ENCODE measurements at places on chromosomes 7 and 10. TPM values are rescaled to one million over a fixed set of nuclear protein-coding genes. Genes with fewer than 3 reads are reported as not detected.

DNA sequence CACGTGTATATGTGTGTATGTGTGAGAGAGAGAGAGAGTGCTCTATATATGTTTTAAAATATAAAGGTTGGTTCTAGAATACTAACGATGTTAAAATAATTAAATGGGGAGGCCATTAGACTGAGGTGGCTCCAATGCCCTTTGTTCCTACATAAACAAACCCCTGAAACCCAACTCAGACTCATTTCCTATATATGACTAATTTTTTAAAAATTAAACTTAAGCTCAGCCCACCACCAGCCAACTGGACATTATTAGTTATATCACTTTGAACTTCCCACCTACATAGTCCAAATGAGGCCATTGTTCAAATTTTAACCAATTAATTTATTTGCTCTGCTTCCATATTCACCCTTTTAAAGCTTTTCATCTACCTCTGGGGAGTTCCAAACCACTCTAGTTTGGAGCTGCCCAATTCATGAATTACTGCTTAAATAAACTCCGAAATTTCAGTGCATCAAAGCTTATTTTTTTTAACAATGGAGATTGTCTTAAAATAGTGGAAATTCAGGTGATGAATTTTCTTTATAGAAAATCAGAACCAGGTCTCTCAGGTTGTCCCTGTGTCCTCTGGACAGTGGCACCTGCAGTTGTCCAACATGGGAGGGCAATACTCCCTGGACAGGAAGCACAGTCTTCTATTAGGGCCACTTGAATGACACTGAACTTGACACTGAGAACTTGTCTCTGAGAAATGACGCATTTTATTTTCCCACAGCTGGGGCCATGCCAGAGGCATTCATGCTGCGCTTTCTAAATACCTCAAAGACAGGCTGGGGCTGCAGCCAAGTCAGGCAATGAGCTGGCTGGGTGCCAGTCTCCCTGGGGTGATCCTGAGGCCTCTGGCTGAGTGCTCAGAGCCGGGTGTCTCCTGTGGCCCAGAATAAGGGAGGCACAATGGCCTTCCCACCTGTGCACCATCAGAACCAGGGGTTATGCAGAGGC is 109.5 kb upstream of the TMEM72 start:
- H3K4me3 ChIP-seq: no peak overlapping the region
- H3K36me3 ChIP-seq: no peaks in the 10 kb centered on the region
- H3K27me3 ChIP-seq: no peaks in the 10 kb centered on the region
- peaks cover 6% of the 10 kb centered on the region for H3K4me1 ChIP-seq

DNA sequence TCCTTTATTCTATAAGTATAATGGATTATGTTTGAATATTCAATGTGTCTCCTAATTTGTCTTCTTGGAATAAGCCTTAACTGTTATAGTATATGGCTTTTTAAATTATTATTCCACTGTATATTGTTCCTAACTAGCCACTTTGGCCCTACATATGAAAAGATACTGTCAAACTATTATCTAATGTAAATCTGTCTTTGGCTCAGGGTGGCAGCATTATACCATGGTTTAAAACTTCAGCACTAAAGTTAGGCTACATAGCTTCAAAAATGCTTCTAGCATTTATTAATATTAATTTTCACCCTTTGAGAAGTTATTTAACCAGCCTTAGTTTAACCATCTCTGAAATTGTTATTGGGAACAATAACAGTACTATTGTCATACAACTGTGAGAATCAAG is 543.1 kb upstream of the MBL2 start:
- H3K4me1 ChIP-seq: no peaks in the 10 kb centered on the region
- H3K27me3 ChIP-seq: no peaks in the 10 kb centered on the region
- H3K36me3 ChIP-seq: no peaks in the 10 kb centered on the region
- no peak overlapping the region for H3K27ac ChIP-seq
- DNase-seq: no peak

DNA sequence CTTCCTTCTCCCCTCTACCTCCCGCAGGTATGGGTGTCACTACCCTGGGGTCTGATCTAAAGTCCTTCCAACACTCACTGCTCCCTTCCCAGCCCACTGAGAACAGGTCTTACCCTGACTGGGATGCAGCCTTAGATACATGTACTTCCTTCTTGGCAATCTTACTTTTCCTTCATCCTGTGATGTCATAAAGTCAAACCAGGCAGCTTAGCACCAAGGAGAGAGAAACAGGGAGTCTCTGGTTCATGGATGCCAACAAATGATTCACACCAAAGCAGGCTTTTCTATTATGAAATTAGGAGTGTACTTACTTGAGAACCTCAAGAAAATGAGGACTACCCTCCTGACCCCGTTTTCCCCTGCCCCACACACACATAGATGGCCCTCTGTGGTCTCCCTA is 111.0 kb upstream of the KMT2E start:
- H3K4me1 ChIP-seq: no peaks in the 10 kb centered on the region
- H3K4me3 ChIP-seq: no peak overlapping the region
- no peaks in the 10 kb centered on the region for H3K36me3 ChIP-seq
- no peak overlapping the region for H3K27ac ChIP-seq

GRCh38 chr10:52121688-52122087 is 192.4 kb upstream of the DKK1 start:
- no peaks in the 10 kb centered on the region for H3K4me1 ChIP-seq
- DNase-seq: no peak
- H3K27ac ChIP-seq: no peak overlapping the region
- no peaks in the 10 kb centered on the region for H3K27me3 ChIP-seq

DNA sequence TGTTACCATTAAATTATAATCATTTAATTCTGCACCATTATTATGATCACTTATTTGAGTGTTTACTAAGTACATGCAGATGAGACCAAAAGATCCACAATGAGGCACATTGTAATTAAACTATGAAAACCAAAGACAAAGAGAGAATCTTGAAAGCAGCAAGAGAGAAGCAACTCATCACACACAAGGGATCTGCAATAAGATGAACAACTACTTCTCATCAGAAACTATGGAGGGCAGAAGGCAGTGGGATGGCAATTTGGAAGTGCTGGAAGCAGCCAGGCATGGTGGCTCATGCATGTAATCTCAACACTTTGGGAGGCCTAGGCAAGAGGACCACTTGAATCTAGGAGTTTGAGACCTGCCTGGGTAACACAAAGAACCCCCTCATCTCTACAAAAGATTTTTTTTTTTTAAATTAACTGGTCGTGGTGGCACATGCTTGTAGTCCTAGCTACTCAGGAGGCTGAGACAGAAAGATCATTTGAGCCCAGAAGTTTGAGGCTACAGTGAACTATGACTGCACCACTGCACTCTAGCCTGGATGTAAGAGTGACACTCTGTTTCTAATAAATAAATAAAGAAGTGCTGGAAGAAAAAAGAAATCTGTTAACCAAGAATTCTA is 47.7 kb downstream of the CDK6 start:
- DNase-seq: no peak
- H3K36me3 ChIP-seq: no peaks in the 10 kb centered on the region
- peaks cover 14% of the 10 kb centered on the region for H3K4me1 ChIP-seq
- no peaks in the 10 kb centered on the region for H3K27me3 ChIP-seq

GRCh38 chr10:133124357-133125211 is 35.4 kb upstream of the KNDC1 start:
- H3K4me3 ChIP-seq: no peak overlapping the region
- peak; percentile 56 for DNase-seq
- H3K27me3 ChIP-seq: peaks cover 36% of the 10 kb centered on the region
- H3K36me3 ChIP-seq: no peaks in the 10 kb centered on the region
- H3K4me1 ChIP-seq: no peaks in the 10 kb centered on the region

- H3K4me3 ChIP-seq: no peak overlapping the region
- no peaks in the 10 kb centered on the region for H3K4me1 ChIP-seq
- H3K27me3 ChIP-seq: no peaks in the 10 kb centered on the region
- no peak overlapping the region for H3K27ac ChIP-seq
Measured at GRCh38 chr10:1776127-1776662, 38.9 kb upstream of the ADARB2 start.

DNA sequence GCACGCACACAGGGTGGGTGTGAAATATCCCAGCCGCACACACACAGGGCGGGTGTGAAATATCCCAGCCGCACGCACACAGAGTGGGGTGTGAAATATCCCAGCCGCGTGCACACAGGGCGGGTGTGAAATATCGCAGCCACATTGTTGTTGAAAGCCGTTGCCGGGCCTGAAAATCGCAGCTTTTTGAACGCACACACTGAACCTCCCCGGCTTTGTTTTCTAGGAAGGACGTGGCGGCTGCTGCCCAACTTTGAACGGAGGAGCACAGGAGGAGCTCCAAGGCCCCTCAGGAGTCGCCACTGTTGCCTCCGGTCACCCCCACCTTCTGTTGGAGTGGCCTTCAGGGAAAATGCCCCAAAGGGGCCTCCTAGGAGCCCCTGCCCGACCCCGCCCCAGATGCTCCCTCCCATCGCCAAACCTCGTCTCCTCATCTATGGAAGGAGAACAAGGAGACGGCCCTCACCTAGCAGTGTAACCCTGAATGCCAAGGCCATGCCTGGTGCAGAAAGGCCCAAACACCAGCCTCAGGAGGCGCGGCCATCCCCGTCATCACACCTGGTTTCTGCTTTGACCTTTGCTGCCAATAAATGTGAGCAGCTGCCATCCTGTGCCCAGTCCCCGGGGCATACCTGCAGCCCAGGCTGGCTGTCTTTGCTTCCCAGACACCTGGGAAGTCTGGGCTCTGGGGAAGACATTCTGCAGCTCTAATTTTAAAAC is 318.6 kb downstream of the PTPRN2 start:
- H3K27ac ChIP-seq: no peak overlapping the region
- no peak overlapping the region for H3K4me3 ChIP-seq
- H3K36me3 ChIP-seq: no peaks in the 10 kb centered on the region

DNA sequence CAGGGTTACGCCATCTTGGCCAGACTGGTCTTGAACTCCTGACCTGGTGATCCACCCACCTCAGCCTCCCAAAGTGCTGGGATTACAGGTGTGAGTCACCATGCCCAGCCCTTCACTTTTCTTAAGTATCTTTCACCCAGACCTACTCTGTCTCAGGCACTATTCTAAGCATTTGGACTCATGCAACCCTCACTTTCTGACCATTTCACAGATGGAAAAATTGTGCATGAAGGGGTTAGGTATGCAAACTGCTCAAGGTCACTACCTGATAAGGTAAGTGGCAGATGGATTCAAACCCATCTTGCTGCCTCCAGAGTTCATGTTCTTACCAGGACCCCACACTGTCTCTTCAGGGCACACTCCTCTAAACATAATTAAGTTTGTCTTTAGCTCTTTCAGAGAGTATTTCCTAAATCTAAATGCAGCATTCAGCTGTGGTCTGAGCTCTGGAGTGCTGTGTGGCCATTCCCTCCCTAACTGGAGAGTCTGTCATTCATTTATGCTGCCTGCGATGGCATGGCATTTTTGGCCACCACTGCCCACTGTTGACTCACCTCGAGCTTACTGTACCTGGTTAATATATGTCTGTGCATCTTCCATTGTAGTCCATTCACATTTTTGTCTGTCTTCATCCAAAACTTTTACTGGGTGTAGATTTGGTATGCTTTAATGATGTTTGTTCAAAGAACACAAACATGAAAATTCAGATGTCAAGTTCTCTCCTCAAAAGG is 88.4 kb downstream of the CCDC71L start:
- no peak overlapping the region for H3K4me3 ChIP-seq
- H3K36me3 ChIP-seq: no peaks in the 10 kb centered on the region
- H3K27me3 ChIP-seq: no peaks in the 10 kb centered on the region
- no peak overlapping the region for H3K27ac ChIP-seq
- DNase-seq: no peak

DNA sequence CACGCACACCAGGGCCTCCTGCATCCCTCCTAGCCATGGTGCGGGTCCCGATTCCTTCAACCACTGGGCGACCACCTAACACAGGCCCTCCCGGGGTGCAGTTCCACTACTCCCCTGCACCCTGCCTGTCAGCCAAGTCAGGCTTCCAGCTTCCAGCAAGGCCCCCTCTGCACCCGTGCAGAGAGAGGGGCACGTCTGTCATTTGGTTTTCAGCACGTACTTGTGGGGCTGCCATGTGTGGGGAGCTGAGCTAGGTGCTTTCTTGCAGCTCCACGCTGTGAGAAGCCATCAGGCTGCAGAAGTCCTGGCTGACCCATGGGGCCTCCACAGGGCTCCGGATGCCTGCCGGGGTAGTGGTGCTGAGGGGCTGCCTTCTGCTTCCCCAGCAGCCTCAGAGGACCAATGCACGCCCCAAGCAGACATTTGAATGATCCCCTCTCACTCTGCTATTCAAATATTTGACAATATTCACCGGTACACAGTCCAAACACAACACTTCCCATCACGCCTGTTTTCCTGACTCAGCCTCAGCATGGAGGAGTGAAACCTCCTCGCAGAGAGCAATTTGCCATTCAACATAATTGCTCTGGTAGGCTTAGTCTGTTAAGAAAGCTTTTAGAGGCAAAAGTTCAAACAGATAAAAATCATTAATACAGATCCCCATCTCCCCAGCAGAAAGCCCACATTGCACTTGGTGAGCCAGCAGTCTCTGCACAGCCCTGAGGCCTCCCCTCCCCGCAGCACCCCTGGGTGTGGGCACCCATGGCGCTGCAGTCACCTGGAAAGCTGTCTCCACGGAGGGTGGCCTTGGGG is 449.9 kb downstream of the PTPRN2 start:
- no peaks in the 10 kb centered on the region for H3K4me1 ChIP-seq
- no peak overlapping the region for H3K4me3 ChIP-seq
- no peaks in the 10 kb centered on the region for H3K27me3 ChIP-seq
- DNase-seq: no peak
- H3K36me3 ChIP-seq: no peaks in the 10 kb centered on the region

GRCh38 chr7:155454183-155455112 is 3.5 kb upstream of the EN2 start:
- H3K4me3 ChIP-seq: no peak overlapping the region
- no peaks in the 10 kb centered on the region for H3K36me3 ChIP-seq
- peaks cover 96% of the 10 kb centered on the region for H3K27me3 ChIP-seq
- peaks cover 25% of the 10 kb centered on the region for H3K4me1 ChIP-seq
- no peak for DNase-seq

GRCh38 chr7:99631295-99632109 is 14.8 kb downstream of the ZSCAN25 start:
- no peak overlapping the region for H3K4me3 ChIP-seq
- peaks cover 74% of the 10 kb centered on the region for H3K36me3 ChIP-seq
- peaks cover 3% of the 10 kb centered on the region for H3K4me1 ChIP-seq
- no peaks in the 10 kb centered on the region for H3K27me3 ChIP-seq
- no peak overlapping the region for H3K27ac ChIP-seq
- DNase-seq: no peak

- H3K36me3 ChIP-seq: no peaks in the 10 kb centered on the region
- no peak for DNase-seq
- H3K27ac ChIP-seq: no peak overlapping the region
- H3K4me1 ChIP-seq: no peaks in the 10 kb centered on the region
- no peaks in the 10 kb centered on the region for H3K27me3 ChIP-seq
- no peak overlapping the region for H3K4me3 ChIP-seq
Measured at GRCh38 chr7:82247814-82248433, 195.7 kb downstream of the CACNA2D1 start.

GRCh38 chr7:137658190-137658900 is 188.4 kb downstream of the DGKI start:
- no peaks in the 10 kb centered on the region for H3K36me3 ChIP-seq
- H3K27me3 ChIP-seq: no peaks in the 10 kb centered on the region
- no peak for DNase-seq
- H3K4me3 ChIP-seq: no peak overlapping the region
- H3K27ac ChIP-seq: no peak overlapping the region

GRCh38 chr10:120582753-120583152 is 125.7 kb downstream of the PLPP4 start:
- no peaks in the 10 kb centered on the region for H3K27me3 ChIP-seq
- H3K36me3 ChIP-seq: no peaks in the 10 kb centered on the region
- H3K27ac ChIP-seq: no peak overlapping the region

The HOGA1 gene
- total RNA-seq: 1.1 TPM

The KIF20B gene
- total RNA-seq: 6.7 TPM

The NUTM2A gene
- total RNA-seq: 2.3 TPM

The CPEB3 gene
- 6.9 TPM for total RNA-seq

The AKR1C8 gene
- total RNA-seq: 0.83 TPM

The NCF1 gene
- total RNA-seq: 50.8 TPM

The C10orf67 gene
- 1.2 TPM for total RNA-seq

The RHEB gene
- 96.0 TPM for total RNA-seq

The DGKB gene
- total RNA-seq: 0.09 TPM
